ENCODE measurements at places on chromosomes 11 and 22.

GRCh38 chr11:122656073-122656630, 630 bp downstream of the UBASH3B start:
- DNase-seq = no peak

- DNase-seq = no peak
Observed at GRCh38 chr11:1541474-1542204, 30.4 kb downstream of the DUSP8 start.

- DNase-seq = no peak
Observed at GRCh38 chr11:73203790-73204189, 14.3 kb upstream of the P2RY2 start.

GRCh38 chr11:36239636-36240035, 49.6 kb downstream of the COMMD9 start:
- DNase-seq = no peak

- no peak for DNase-seq
Observed at GRCh38 chr22:29003975-29004646, 57.5 kb downstream of the C22orf31 start.

- DNase-seq = no peak
Observed at GRCh38 chr11:35100013-35100383, 39.0 kb upstream of the CD44 start.

DNA sequence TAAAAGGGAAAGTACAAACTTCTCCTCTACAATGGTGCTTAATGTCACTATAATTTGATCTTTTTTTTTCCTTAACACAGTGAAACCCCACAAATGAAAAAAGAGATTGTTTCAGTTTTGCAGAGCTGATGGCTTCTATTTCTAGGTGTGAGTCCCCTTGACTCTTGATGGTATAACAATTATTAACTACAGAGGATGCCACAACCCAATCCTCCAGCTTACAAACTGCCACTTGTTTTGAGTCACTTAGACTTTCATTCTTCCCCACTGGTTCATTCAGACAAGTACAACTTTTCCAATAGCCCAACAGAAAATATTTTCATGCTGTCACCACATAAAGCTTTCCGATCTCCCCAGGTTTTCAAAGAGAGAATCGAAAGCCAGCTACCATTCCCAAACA, 812.2 kb downstream of the LRRC4C start:
- DNase-seq = no peak

Measured in activated CD4-positive, CD25-positive, alpha-beta regulatory T cell treated with anti-CD3 and anti-CD28 coated beads, Interleukin-2, amount 50 U/mL, for 16 hours (primary cell).